ENCODE measurements at places on chromosomes 2 and 18.

- no peak for DNase-seq
Measured at GRCh38 chr2:169590804-169591203, 6.7 kb downstream of the PPIG start.

DNA sequence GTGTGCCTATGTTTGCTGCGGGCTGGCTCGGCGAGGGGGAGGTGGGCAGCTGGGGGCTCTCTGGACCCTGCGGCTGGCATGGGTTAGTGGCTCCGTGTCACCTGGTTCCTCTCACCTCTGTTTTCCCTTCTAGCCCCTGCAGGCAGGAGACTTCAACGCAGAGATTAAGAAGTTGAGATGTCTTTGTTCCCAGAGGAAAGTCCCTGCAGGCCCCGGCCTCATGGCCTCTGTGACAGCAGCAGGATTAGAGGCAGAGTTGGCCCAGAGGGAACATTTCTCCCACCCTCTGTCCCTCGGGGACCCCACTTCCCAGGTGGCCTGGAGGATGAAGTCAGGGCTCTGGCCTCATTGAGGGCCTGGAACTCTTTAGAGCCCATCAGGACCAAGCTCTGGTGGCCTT is 56.5 kb downstream of the HPCAL1 start:
- no peak for DNase-seq

- no peak for DNase-seq
Measured at GRCh38 chr2:172097557-172098131, 5.1 kb downstream of the DLX2 start.

GRCh38 chr18:47749600-47749973 is 180.9 kb downstream of the SMAD2 start:
- no peak for DNase-seq

DNA sequence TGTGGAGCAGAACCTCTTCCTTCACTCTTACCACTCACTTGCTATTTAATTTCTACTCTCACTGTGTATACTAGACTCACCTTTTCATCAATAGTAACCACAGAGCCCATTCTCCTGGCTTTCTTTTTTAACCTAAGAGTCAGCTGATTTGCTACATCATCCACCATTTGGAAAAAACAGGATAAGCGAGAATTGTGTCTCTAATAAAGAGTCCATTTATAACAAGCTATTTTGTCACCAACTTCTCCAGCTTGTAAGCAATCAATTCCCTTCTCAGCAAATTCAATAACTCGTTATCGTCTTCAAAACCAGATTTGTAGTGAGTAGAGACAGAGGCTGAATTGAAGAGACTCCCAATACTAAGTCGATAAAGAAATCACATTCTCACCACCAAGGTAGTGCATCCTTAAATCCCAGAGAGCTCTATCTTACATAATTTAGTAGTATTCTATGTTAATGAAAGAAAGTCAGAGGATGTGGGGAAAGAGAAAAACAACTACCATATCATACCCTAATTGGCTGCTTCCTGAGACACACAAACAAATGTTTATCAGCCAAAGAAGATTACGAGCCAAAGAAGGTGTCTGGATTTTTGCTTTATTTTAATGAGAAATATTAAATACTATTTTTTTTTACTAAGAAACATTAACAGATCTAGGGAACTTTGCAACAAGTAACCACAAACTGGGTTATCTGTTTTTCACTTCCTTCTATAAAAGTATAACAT is 52.5 kb upstream of the SPTBN1 start:
- DNase-seq: no peak

DNA sequence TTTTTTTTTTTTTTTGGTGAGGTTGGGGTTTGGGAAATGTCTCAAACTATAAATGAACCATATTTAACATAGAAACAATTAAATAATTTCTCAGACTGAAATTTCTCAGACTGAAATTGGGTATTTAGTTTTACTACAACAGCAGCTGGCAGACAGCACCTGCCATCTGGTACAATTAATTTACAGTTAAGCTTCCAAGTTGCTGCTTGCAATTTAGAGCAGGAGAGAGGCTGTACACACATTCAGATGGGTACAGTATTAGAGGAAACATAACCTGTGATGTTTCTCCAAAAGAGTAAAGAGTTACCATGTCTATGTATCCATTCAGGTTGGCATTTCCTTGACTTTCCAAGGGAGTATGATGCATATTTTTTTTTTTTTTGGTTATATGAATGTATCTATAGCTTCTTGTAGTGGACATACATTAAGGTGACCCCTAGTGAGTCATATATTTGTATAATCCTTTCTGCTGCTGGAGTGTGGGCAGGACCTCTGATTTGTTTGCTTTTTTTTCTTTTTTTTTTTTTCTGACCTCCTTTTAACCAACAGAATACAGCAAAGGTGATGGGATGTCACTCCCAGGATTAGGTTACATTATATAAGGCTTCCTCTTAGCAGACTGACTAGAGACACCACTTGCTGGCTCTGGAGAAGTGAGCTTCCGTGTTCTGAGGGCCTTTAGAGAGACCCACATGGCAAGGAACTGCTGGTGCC is 201.7 kb downstream of the PTH2R start:
- DNase-seq: no peak

DNA sequence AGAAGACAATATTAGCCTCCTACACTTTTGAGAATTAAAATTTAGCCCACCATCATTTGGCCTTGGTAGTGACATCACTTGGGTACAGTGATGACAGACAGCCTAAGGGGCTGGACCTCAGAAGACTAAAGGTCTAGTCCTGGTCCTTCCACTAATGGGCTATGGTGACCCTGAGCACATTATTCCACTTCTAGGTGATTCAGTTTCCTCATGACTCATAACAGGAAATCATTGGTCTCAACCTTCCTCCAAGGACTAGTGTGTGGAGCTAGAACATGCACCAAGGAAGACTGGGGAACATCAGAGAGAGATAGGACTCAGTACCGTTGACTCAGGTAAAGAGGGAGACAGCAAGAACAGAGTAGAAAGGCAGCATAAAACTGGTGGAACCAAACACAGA is 64.0 kb downstream of the TFCP2L1 start:
- no peak for DNase-seq

DNA sequence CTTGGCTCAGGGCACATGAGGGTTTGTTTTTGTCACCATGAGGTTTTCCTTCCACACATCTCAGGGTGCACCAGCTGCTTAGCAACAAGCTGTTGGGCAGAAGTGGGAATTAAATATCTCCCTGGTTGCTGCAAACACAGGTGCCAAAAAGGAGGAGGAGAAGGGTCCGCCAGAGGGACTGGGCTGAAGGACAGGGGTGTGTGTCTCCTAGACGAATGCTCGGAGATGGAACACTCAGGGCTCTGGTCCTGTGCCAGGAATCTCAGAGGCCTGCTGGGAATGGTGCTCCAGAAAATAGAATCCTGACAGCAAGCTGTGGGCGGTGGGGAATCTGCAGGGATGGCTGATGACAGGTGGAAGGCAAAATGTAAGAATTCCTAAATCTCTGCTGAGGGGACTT is 94.5 kb downstream of the VSNL1 start:
- no peak for DNase-seq

- no peak for DNase-seq
Measured at GRCh38 chr18:14093307-14093915, 38.8 kb downstream of the ZNF519 start.

- no peak for DNase-seq
Measured at GRCh38 chr18:41993151-41993550, 38.1 kb downstream of the PIK3C3 start.

DNA sequence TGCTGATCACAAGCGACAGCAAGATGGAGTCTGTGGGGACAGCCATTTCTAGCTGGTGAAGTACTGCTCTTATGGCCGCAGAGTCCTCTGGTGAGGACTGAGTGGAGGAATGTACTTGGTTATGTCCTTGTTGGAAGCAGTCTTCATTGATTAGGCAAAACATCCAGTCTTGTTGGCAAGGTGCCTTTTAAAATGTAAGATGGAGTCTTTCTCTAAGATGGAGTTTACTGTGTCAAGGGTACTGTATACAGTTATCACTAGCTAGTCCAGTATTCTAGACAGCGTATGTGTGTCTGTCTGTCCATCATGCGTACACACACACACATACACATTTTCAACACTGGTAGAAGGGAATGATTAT is 74.8 kb downstream of the NPAS2 start:
- DNase-seq: no peak

- peak; percentile 32 for DNase-seq
Measured at GRCh38 chr2:168431301-168432024, 24.6 kb upstream of the CERS6 start.

- no peak for DNase-seq
Measured at GRCh38 chr18:69213842-69214241, 186.8 kb upstream of the DOK6 start.

DNA sequence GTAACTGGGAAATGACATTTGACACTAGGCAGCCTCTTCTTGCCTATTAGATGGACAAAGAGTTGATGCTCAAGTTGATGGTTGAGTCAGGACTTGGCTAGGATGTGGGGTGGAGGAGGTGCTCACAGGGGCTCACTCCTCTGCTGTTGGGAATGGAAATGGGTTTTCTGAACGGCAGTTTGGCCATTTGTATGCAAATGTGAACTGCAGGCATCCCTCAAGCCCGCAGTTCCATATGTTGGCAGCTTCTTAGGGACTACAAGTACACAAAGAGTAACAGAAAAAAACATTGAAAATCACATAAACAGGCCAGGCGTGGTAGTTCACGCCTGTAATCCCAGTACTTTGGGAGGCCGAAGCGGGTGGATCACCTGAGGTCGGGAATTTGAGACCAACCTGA is 80.8 kb downstream of the INPP5D start:
- no peak for DNase-seq

- no peak for DNase-seq
Measured at GRCh38 chr2:236262238-236262637, 2.0 kb downstream of the ASB18 start.

DNA sequence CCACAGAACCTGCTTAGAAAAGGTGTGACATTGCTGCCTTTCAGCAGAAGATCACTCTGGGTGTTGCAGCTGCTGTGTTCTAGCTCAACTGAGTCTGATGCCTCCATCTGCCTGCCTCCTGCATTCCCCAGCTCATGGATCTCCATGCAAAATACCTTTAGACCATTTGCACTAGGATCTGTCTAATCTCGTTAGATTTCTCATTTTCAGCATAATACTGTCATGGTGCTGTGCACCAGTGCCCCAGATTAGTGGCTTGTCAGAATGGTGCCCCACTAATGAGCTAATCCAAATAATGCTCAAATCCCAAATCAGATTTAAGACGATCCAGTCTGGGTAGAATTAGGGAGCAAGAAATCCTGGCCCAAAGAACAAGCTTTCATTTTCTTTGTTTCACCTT is 284.4 kb upstream of the PARD3B start:
- no peak for DNase-seq

DNA sequence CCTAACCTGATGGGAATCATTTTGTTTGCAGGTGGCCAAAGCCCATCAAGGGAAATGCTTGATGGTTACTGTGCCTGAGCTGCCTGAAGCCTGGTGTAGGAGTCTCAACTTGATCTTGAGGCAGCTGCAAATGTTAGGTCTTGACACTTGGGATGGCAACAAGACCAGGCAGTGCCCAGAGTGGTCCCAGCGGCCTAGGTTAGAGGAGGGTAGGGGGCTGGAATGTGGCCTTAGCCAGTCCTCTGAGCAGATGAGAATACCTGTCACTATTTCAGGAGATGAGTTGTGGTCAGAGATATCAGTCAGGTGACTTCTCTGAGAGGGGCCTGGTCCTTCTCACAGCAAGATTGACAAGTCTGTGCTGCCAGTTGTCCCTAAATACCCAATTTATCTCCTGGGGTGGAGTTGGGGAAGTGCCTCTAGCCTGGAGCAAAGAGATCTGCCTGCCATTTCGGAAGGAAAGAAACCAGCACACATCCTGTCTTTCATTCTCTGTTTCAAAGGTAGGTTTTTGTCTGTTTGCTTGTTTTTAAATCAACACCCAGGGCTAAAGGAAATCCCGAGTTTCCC is 13.4 kb downstream of the SPTBN1 start:
- DNase-seq: no peak

DNA sequence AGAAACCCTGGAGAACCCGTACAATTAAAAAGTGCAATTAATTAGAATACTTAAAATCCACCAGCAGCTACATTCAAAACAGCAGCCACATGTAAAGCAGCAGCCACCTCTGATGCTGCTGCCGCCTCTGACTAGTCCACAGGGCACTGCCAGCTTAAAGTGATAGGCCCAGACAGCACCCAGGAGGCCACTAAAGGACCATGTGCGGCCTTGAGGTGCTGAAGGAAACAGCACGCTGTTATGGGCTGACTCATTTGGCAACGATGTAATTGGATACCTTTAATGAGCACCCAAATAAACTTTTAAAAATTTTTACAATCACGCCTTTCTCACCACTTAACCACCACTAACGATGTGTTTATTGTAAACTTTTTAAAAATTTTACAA is 209.3 kb upstream of the NCKAP5 start:
- no peak for DNase-seq

- no peak for DNase-seq
Measured at GRCh38 chr2:173393636-173394035, 39.0 kb downstream of the CDCA7 start.

- DNase-seq: peak; percentile 26
Measured at GRCh38 chr2:218079943-218080913, 11.2 kb downstream of the RUFY4 start.

Measured in GM12865 (cell line).